ENCODE measurements at places on chromosomes 4 and X. TPM values are rescaled to one million over a fixed set of nuclear protein-coding genes. Genes with fewer than 3 reads are reported as not detected.

RTL5 gene
- polyA plus RNA-seq = 16.8 TPM

PGAM4 gene
- not detected for polyA plus RNA-seq

NR0B1 gene
- not detected for polyA plus RNA-seq

CSAG1 gene
- polyA plus RNA-seq = not detected

ETNPPL gene
- 0.45 TPM for polyA plus RNA-seq

HSFX2 gene
- polyA plus RNA-seq = 1.3 TPM

ELK1 gene
- polyA plus RNA-seq = 31.8 TPM

AP1S2 gene
- 160 TPM for polyA plus RNA-seq

ASMTL gene
- 25.9 TPM for polyA plus RNA-seq

PPM1K gene
- polyA plus RNA-seq = 177 TPM

RBMXL3 gene
- polyA plus RNA-seq = not detected

MAB21L2 gene
- 0.92 TPM for polyA plus RNA-seq

RAB41 gene
- not detected for polyA plus RNA-seq

SSX1 gene
- polyA plus RNA-seq = not detected

RASSF6 gene
- not detected for polyA plus RNA-seq

SLC7A11 gene
- 0.46 TPM for polyA plus RNA-seq

SPANXN3 gene
- polyA plus RNA-seq = not detected
